ENCODE measurements at places on chromosomes 7 and 10. TPM values are rescaled to one million over a fixed set of nuclear protein-coding genes. Genes with fewer than 3 reads are reported as not detected.
A peak's percentile ranks its signal among the peaks of the same experiment; 100 is the strongest.

The SLC13A1 gene
- total RNA-seq: not detected

The LRRN3 gene
- total RNA-seq: 1.7 TPM

The INA gene
- not detected for total RNA-seq

The RET gene
- total RNA-seq: 0.37 TPM

The SFMBT2 gene
- 21.2 TPM for total RNA-seq

GRCh38 chr10:34475786-34476185, 339.3 kb downstream of the PARD3 start:
- DNase-seq: no peak

GRCh38 chr7:156969972-156970420, 20.5 kb downstream of the NOM1 start:
- peak; percentile 26 for DNase-seq

GRCh38 chr7:117127585-117128168, 174.4 kb downstream of the ST7 start:
- DNase-seq: peak; percentile 19

- DNase-seq: no peak
Observed at GRCh38 chr10:79943871-79944270, 5.0 kb downstream of the SFTPD start.

DNA sequence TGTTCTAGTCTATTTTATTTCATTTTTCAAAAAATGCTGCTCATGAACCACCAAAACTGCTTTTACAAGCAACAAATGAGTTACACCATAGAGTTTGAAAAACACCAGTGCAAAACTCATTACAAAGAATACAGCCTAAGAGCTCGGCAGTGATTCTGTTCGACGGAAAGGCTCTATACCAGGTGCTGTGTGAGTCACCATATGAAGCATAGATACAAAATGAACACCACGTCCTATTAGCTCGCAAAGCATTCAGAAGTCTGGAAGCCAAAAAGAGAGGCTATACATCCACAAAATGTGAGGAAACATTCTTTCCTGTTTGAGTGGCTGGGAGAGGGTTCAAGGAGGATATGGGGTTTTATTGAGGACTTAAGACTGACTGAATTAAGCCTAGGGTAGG, 136.1 kb downstream of the ATE1 start:
- no peak for DNase-seq

GRCh38 chr7:54802841-54803240, 43.8 kb upstream of the SEC61G start:
- DNase-seq: no peak

DNA sequence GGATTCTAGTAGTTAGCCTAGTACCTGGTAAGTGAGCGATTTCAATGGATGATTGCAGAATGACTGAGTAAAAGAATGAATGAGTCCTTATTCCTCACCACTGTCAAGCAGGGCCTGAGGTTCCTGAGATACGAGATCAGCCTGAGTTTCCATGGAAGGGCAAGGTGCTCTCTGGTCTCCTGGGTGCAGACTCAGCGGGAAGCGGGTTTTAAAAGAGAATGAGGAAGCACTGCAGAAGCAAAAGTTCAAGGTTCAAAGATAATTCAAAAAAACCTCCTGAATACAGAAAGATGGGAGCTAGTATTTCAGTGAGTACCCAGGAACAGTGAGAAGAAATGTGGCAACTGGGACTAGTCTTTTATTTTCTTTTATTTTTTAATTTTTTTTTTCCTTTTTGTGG, 4.3 kb downstream of the ZNF3 start:
- no peak for DNase-seq

DNA sequence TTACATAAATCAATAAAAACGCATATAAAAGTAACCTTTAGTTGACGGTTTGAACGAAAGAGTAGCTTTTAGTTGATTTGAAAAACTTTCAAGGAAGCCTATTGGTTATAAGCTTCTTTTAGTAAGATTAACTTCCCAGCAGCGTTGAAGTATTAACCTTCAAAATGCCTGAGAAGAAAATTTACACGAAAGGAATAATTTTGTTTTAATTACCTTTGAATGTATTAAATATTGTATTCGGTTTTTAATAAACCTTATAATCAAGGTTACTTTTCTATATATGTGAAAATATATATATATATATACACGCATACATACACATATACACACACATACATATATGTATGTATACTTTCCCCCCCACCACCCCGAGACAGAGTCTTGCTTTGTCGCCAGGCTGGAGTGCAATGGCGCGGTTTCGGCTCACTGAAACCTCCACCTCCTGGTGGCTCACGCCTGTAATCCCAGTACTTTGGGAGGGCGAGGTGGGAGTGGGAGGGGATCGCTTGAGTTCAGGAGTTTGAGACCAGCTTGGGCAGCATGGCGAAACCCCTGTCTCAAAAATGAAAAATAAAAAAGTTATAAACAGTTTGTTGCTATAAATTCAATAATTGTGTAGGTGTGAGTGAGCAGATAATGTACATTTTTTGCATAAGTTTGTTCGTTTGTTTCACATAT, 57.6 kb upstream of the EZH2 start:
- DNase-seq: peak; percentile 53
